ENCODE measurements at places on chromosomes 4 and X.

- H3K4me1 ChIP-seq, result peaks cover 43% of the 10 kb centered on the region
- peak overlapping the region; percentile 83 for H3K27ac ChIP-seq
- no peak overlapping the region for H3K4me3 ChIP-seq
- peaks cover 2% of the 10 kb centered on the region for H3K27me3 ChIP-seq
- no peak for DNase-seq
Measured at GRCh38 chr4:153529646-153530045, 63.5 kb downstream of the TMEM131L start.

DNA sequence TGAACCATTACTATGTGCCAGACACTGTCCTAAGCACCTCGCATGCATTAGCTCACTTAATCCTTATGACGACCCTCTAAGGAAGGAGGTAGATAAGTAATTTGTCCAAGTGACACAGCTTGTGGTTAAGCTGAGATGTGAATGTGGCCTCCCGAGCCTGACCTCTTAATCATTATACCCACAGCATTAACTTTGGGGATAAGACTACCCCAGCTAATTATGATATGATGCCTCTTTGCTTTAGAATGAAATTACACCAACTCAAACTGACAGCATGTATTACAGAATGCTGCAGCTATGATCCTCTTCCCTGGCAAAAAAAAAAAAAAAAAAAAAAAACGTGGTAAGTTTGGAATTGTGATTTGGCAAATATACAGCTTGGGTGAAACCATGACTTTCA is 53.5 kb downstream of the APBB2 start:
- no peak overlapping the region for H3K27ac ChIP-seq
- H3K36me3 ChIP-seq, result peaks cover 5% of the 10 kb centered on the region
- no peak for DNase-seq
- no peak overlapping the region for H3K4me3 ChIP-seq

DNA sequence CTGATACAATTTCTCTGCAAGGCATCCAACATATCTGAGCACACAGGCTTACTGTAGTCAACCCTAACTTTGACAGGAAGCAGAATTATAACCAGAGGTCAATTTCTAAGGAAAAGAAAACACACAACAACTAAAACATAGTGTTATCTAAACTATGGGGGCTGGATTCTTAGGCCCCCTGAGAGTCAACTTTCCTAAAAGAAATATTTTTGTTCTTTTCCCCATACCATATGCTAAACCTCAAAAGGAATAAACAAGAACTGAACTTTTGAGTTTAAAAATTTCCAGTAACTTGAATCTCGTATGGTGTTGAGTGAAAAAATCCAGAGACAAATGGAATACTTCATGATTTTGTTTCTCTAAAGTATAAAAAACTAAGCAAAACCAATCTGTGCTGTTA is 42.9 kb downstream of the ATXN3L start:
- no peak overlapping the region for H3K27ac ChIP-seq
- no peaks in the 10 kb centered on the region for H3K27me3 ChIP-seq
- H3K4me1 ChIP-seq, result no peaks in the 10 kb centered on the region

DNA sequence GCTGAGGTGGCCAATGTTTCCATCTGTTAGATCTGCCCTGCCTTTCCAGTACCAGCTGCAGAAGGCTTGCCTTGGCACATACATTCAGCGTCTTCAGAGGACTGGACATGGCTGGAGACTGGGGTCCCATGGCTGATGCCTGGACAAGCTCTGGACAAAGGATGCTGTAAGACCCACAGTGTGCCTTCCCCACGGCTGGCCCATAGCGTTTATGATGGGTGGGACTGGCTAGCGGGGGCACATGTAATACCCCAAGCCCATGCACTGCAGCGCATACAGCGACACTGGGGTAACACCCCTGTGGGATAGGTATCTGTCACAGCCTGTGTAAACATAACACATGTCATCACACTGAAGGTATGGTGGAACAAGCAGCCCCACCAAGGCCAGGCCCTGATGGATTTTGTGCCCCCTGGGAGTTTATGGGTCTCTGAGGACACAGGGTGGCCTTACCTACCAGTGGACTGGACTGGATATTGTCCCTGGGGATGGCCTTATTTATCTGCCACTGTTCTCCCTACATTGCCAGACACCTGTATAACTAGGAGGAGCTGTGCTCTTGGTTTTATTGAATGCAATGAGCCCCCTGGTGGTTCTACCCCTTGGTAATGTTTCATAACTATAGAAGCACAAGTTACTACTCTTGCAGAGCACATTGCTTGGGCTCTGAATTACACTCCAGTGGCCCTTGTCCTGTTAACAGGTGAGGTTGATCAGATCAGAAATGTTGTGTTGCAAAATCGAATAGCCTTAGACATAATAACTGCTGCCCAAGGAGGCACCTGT is 34.3 kb upstream of the TACR3 start:
- no peaks in the 10 kb centered on the region for H3K36me3 ChIP-seq
- peaks cover 1% of the 10 kb centered on the region for H3K27me3 ChIP-seq
- no peak overlapping the region for H3K4me3 ChIP-seq
- DNase-seq, result no peak

DNA sequence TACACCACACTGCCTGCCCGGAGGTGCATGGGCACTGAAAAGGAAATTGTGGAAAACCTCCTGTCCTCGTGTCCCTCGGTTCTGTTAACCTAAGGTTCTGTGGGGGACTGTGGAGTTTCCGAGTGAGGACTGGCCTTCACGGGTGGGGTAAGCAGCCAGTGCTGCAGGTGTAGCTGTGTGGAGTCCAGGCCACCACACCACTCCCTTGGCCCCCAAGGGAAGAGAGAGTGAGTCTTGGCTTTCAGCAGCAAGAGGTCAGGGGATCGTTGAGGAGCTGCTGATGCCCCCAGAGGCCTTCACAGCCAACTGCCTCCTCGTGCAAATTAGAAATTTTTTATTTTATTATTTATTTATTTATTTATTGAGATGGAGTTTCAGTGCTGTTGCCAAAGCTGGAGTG is 20.4 kb downstream of the BEND4 start:
- peaks cover 6% of the 10 kb centered on the region for H3K36me3 ChIP-seq
- no peak overlapping the region for H3K27ac ChIP-seq
- H3K4me3 ChIP-seq, result no peak overlapping the region
- peaks cover 14% of the 10 kb centered on the region for H3K4me1 ChIP-seq
- DNase-seq, result no peak

DNA sequence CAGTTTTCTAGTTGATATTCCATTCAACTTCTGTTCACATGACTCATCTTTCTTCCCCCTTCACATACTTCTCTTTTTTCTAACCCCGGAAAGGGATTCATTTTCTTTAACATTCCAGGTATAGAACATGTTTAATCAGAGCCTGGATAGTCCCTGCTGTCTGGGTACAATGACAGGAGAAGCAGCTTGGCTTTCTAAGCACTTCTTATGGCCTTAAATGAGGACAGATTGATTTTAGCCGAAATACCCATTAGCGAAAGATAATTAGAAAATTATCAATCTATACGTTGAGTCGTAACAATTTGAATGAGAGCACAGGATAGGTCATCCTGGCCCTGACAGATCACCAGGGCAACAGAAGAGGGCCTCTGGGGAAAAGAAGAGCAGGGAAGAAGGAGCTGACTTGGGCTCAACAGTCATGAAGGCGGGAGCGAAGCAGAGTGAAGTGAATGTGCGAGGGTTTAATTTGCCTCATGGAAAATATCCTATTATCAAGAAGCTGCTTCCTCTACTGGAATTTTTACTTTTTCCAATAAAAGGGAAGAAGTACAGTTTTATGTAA is 62.2 kb downstream of the PPP1R2C start:
- no peaks in the 10 kb centered on the region for H3K27me3 ChIP-seq
- no peak overlapping the region for H3K4me3 ChIP-seq
- peaks cover 12% of the 10 kb centered on the region for H3K4me1 ChIP-seq
- no peak for DNase-seq
- no peaks in the 10 kb centered on the region for H3K36me3 ChIP-seq
- H3K27ac ChIP-seq, result no peak overlapping the region

DNA sequence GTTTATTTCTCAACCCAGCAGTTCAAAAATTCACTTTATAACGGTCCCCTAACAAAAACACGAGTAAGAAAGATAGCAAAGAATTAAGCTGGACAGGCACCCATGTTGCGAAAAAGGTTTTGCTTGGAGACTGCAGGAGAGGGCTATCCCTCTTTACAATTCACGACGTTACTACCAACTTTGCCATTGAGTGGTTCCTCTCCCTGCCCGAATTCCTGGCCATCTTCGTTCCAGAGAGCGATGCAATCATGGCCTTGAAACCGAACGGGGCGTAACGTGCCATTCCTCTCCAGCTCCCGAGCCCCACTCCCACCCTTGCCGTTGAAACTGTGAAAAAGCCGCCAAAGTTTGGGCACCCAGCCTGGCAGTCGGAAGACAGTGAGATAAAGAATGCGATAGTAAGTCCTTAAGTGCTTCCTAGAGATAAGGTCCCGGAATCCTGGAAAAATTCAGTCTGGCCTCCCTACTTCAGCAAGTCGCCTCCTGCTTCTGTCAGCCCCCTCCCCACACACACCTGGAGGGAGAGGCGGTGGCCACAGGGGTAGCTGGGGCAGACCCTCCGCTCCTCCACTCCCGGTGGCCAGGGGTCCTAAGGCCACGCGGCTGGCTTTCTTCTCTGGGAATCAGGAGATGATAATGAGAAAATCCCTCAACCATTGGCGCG is 65.2 kb downstream of the FBXO8 start:
- peaks cover 34% of the 10 kb centered on the region for H3K4me1 ChIP-seq
- DNase-seq, result no peak
- H3K4me3 ChIP-seq, result peak overlapping the region; percentile 83
- peaks cover 23% of the 10 kb centered on the region for H3K27me3 ChIP-seq
- no peaks in the 10 kb centered on the region for H3K36me3 ChIP-seq

DNA sequence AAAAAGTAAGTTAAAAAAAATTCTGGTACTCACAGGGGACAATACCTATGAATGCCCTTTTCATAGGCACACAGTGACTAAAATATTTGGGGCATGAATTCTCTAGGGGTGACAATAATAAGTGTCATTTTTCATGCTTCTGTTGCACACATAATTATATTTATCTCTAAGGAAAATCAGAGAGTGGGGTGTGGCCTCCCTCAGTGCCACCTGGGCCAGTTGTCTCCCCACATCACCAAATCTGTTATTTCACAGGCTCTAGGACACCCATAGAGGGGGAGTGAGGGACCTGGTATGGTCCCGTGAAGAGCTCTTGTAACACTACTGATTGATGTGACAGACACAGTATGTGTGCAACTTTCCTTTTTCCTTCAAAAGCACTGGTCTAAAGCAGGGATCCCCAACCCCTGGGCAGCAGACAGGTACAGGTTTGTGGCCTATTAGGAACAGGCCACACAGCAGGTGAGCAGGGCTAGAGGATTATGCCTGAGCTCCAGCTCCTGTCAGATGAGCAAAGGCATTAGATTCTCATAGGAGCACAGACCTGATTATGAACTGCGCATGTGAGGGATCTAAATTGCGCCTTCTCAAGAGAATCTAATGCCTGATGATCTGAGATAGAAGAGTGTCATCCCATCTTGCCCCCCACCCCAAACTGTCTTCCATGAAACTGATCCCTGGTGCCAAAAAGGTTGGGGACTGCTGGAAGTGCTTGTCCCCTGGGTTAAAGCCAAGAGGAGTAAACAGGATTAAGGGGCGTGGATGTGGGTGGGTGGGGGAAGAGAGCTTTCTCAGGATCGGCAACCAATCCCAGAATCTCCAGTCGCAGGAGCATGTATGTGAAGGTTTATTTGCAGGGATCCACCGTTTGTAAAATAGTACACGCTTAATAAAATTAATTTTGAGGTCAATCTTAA is 856 bp downstream of the SLC9B1 start:
- peaks cover 15% of the 10 kb centered on the region for H3K4me1 ChIP-seq
- peak overlapping the region; percentile 88 for H3K27ac ChIP-seq
- no peaks in the 10 kb centered on the region for H3K36me3 ChIP-seq

- H3K4me1 ChIP-seq, result no peaks in the 10 kb centered on the region
- no peak overlapping the region for H3K4me3 ChIP-seq
- no peaks in the 10 kb centered on the region for H3K27me3 ChIP-seq
- no peak overlapping the region for H3K27ac ChIP-seq
- no peaks in the 10 kb centered on the region for H3K36me3 ChIP-seq
Measured at GRCh38 chr4:136036744-136037143, 1495.5 kb downstream of the PCDH18 start.

GRCh38 chr4:68810919-68811318 is 4.9 kb upstream of the UGT2B10 start:
- H3K4me1 ChIP-seq, result no peaks in the 10 kb centered on the region
- H3K36me3 ChIP-seq, result no peaks in the 10 kb centered on the region
- no peak overlapping the region for H3K27ac ChIP-seq
- no peak overlapping the region for H3K4me3 ChIP-seq
- no peak for DNase-seq

DNA sequence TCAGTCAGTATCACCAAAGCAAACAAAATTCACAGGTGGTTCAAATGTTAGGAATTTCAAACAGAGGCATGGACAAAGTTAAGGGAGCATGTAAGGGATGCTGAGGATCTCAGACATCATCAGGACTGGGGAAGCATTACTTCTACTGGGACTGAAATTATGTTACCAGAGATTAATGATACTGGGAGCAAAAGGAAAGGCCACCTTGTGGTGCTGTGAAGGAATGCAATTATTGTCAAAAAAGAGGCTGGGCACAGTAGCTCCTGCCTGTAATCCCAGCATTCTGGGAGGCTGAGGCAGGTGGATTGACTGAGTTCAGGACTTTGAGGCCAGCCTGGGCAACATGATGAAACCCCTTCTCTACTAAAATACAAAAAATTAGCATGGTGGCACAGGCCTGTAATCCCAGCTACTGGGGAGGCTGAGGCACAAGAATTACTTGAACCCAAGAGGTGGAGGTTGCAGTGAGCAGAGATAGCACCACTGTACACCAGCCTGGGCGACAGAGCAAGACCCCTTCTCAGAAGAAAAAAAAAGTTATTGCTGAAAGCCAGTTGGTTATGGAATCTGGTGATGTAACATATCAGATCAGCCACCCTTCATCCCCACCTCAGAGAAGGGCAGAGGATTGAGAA is 954.3 kb downstream of the PCDH7 start:
- H3K27ac ChIP-seq, result no peak overlapping the region
- H3K4me3 ChIP-seq, result no peak overlapping the region
- H3K27me3 ChIP-seq, result no peaks in the 10 kb centered on the region
- DNase-seq, result peak; percentile 26
- H3K36me3 ChIP-seq, result no peaks in the 10 kb centered on the region

DNA sequence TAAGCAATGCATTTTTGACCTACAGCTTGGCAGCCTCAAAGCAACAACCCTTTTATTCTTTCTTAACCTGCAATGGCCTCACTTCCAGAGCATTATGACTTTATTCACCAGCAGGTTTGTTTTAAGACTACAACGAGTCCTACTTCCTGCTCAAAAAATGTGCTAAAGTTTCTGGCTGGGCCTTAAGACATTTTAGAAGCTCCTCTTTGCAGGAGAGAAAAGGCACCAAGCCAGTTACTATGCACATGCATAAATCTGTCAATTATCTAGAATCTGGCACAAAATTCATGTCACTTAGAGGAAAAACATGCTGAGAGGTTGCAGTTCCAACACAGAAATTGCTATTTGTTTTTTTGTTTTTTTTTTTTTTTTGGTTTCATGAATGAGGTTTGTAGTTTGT is 223.0 kb upstream of the EPHA5 start:
- no peaks in the 10 kb centered on the region for H3K36me3 ChIP-seq
- no peaks in the 10 kb centered on the region for H3K4me1 ChIP-seq
- no peak overlapping the region for H3K4me3 ChIP-seq
- H3K27ac ChIP-seq, result no peak overlapping the region
- H3K27me3 ChIP-seq, result no peaks in the 10 kb centered on the region

Measured in endothelial cell (in vitro differentiated cells).